NCI-H524 (cell line): ENCODE measurements at places on chromosomes 5 and 9.

GRCh38 chr5:67297802-67298532 is 101.4 kb upstream of the CD180 start:
- DNase-seq = no peak

GRCh38 chr9:111744363-111744762 is 50.4 kb downstream of the SHOC1 start:
- peak; percentile 2 for DNase-seq

GRCh38 chr5:14231156-14231555 is 88.0 kb downstream of the TRIO start:
- peak; percentile 20 for DNase-seq

DNA sequence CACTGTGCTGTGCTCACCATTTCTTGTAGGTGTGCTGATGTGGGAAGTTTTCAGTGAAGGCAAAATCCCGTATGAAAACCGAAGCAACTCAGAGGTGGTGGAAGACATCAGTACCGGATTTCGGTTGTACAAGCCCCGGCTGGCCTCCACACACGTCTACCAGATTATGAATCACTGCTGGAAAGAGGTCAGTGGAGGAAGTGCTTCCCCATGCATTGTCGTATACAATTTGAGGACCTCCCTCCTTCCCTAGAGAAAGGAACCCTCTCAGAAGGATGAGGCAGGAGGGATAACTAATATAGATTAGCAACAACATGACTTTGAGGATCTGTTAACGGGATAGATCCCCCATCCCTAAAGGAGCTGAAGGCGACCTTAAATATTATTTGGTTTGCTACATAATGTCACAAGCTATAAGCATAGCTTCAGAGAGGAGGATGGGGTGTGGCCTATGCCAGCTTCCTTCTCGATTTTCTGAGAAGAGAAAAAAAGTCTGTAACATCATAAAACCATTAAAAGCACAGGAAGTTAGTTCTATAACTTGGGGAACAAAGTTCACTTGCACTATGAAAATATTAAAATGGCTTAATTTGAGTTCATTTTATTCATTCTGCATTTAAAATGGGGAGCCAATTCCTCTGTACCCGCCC is 17.0 kb upstream of the CYFIP2 start:
- no peak for DNase-seq

DNA sequence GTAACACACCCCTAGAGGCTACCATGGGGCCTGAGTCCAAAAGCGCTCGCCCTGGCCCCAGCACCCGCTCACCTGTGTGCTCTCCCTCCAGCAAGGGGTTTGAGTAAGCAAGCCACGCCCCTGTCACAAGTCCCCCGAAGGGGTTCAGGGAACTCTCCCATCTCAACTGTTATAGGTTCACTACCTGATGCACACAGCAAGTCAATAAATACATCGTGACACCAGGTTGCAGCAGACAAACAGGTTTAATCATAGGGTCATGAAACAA is 8.4 kb upstream of the CREBRF start:
- no peak for DNase-seq

- peak; percentile 70 for DNase-seq
These were observed 123.7 kb upstream of the NFIB start for GRCh38 chr9:14437354-14438231.

DNA sequence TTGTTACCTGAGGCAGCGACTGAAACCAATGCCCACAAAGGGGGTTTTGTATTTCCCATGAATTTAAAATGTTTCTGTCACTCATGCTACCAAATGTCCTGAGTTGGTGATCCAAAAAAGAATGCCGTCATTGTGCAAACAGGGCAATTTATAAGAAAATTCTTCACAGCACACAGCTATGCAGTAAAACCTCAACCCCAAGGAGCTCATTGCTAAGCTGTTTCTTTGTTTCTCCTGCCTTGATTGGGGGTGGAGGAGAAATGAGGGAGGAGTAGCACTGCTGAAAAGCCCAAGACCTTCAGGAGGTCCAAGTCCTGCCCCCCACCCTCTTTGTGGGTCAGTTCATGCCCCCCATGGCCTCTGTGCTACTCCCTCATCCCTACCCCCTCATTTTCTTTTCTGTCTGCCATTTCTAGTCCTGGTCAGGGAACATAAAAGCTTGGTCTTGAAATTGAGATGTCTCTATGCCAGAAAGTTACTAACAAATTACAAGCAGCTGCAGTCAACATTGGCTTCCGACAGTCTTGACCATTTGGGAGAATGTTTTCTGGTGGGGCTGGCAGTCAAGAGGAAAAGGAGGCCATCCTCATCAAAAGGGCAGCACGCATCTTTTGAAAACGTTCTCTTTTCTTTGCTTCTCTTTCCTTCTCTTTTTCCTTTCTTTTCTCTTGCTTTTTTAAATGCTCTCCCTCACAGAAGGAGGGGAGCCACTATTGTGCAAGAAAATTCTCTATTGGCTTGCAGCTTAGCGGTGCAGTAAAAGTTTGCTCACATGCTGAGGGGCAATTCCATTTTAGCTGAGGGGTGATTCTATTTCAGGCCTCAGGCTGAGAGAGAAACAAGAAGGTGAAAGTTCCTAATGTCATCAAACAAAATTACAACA is 133.3 kb downstream of the GCNT1 start:
- DNase-seq = no peak

DNA sequence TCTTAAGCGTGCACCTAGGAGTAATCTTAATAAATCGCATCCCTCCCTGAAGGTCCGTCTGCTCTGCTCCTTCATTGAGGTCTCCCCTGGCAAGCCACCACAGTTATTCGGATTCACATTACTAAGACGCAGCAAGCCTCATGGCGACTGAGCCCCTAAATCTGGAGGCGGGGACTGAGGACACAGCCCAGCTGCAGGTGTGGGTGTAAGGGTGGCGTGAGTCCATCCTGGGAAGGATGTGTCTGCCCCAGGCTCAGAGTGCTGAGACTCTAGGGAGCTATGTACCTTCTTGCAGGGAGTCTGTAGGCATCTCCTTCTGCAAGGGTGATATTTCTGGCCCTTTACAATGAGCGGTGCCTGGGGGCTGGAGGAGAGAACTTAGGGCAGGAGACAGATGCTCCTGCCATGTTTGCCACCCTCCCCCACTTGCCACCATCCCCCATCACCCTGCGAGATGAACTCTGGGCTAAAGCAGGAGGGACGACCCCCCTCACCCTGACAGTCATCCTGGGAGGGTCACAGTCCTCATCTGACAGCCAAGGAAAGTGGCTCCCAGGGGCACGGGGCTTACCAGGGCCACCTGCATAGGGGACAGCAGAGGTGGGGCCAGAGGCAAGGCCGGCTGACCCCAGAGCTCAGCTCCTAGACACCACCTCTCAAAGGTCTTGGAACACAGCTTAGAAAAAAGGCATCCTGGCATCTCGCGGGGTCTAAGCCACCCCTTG is 76.4 kb upstream of the FCN1 start:
- DNase-seq = no peak

GRCh38 chr5:171644536-171644935 is 141.1 kb upstream of the SMIM23 start:
- no peak for DNase-seq

DNA sequence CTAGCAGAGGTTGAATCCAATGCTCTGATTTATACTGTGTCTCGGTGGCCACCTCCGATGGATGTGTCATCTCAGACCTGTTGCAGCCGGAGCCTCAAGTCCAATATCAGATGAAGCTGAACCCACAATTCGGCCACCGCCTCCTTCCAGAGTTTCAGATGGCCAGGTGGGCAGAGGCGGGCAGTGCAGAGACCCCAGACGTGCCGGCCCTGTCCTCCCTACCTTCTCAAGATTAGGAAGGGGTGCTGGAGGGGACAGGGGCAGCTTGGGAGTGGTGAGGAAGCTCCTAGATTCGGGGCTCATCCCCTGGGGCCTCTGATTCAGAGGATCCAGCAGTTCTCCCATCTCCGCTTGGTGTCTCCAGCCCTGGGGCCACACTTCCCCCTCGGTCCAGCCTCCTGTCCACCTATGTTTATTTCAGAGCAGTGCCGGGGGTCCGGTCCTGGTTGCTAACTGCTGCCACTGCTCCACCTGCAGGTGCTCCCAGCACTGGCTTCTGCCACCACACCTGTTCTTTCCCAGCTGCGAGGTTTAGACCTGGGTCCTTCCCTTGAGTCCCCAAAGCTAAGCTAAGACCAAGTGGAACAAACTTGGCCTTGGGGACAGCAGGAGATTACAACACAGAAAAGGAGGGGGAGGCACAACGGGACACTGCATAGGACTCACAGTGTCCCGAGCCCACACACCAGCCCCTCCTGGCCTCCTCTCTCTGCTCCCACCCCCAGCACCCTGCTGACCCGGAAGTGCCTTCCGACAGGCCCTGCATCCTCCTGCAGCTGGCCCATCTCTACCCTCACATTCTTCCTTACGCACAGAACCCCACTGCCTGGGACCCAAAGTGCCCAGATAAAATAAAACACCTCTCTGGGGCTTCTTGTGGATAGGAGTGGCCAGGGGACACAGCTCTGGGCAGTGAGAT is 81.6 kb downstream of the NTNG2 start:
- no peak for DNase-seq

GRCh38 chr5:73311291-73312110 is 137.1 kb downstream of the FOXD1 start:
- no peak for DNase-seq

GRCh38 chr9:127664678-127665507 is 41.9 kb upstream of the CFAP157 start:
- DNase-seq = no peak

GRCh38 chr5:112737070-112737462 is 619 bp upstream of the APC start:
- no peak for DNase-seq

DNA sequence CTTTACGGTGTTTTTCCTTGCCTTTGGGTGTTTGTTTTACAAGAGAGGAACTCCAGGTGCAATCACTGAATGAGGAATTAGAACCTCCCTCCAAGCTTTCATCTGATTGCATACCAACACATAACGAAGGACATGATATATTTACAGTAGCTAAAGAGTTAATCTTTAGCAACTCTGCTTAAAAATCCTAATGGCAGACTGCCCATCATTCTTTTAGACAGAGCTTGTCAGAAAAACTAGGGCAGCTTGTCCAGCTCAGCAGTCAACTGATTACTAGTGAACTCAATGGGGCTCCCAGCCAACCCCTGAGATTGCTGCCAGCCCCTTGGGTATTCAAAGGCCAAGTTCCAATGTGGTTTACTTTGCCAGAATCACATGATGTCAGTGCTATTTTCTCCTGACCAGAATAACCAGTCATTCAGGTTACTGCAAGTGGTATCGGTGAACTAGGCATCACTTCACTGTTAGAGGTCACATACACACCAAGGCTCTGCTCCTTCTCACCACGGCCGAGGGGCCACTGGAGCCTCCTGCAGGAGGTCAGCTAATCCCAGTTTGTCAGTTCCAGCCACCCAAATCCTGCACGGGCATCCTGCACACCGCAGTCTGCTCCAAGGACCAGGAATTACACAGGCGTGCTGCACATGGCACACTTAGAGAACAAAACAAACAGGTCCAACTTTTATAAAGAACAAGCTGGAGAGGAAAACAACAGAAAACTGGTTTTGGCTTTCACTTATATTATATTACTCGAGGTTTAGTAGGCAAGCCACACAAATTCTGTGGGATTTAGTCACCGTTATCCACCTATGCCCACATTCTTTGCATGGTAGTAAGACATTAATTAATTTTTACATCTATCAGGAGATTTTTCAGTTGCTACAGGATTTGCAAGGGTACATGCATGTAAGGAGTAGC is 62.5 kb downstream of the NFIB start:
- DNase-seq = no peak

DNA sequence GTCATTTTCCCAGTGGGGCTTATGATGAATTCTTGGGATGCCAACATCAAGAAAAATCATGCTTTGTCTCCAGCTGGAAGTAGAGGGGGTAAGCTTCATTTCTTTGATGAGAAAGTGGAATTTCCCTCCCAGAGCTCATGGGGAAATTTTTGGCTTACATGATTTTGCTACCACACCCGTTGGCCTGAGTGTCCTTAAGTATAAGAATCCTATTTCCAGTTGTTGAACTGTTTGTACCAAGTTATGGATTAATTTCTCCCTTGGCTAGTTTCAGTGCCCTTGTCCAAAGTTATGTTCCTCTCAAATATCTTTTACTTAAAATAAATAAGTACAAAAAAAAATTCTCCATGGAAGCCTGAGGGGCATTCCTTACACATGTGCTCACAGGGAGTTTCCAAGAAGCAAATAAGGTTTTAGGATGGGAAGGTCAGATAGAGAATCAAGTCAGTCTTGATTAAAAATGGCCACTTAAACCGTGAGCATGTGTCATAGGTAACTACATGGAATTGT is 82.3 kb downstream of the PTCD2 start:
- DNase-seq = no peak

GRCh38 chr5:112630246-112631009 is 107.3 kb upstream of the APC start:
- DNase-seq = no peak

- DNase-seq = no peak
These were observed 64.5 kb downstream of the COL15A1 start for GRCh38 chr9:99008203-99008602.

DNA sequence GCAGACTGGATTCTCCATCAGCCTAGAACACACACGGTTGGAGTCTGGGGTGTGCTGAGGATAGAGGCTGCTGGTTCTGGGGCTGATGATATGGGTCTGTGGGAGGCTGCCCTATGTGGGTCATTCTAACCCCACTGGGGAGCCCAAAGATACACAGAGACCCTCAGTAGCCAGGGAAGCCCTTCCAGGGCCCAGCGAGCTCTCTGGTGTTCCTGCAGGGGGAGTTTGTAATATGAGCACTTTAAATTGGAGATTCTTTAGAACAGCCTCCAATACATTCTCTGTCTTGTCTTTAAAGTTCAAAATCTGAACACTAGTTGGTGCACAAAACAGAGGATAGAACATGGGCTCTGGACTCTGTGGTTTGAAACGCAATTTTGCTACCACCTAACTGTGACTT is 2.4 kb downstream of the ACTL7A start:
- DNase-seq = peak; percentile 17

DNA sequence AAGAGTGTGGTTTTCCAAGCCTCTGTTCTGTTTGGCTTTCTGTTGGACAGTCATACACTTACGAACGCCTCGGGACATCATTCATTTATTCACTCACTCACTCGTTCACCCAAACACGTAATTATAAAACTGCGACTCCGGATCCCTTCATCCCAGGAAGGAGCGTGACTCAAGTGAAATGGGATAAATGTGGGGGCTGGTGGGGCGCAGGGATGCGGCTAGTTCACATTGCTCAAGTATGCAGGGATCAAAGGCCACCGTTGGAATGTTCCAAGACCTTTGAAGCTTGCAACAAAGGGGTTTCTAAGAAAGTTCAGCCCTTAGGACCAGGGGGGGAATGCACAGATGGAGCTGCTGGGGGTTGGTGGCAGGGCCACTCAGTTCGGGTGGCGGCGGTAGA is 64.2 kb downstream of the CFAP77 start:
- no peak for DNase-seq
